Activated T-helper 1 cell treated with anti-CD3 and anti-CD28 coated beads, Interleukin-2, amount 50 U/mL, for 16 hours (primary cell): ENCODE measurements at places on chromosomes 3 and 15.

DNA sequence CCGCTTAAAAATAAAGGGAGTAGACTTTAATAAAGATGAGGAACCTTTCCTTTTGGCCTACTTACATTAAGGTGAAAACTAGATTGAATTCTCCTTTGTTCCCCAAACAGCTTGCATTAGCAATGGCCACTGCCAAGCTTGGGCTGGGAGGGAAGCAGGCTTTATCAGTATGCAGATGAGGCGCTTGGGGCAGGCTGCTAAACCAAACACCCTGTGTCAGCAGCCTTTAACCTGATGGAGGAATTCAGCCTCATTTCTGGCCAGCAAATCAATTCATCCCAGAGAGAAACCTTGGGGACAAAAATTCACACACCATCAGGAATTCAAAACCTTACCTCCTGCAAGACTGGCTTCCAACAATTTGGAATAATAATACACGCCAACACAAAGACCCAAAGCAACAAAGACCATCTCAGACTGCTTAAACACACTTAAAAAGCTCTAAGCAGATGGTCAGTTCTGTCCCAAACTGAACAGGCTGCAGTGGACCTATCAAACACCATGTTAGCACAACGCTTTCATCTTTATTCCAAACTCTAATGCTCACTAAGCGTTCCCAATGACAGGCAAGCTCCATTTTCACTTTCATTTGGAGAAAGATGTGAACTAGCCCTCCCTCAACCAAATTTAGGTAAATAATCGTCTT is 255.1 kb upstream of the CMC1 start:
- DNase-seq = no peak

DNA sequence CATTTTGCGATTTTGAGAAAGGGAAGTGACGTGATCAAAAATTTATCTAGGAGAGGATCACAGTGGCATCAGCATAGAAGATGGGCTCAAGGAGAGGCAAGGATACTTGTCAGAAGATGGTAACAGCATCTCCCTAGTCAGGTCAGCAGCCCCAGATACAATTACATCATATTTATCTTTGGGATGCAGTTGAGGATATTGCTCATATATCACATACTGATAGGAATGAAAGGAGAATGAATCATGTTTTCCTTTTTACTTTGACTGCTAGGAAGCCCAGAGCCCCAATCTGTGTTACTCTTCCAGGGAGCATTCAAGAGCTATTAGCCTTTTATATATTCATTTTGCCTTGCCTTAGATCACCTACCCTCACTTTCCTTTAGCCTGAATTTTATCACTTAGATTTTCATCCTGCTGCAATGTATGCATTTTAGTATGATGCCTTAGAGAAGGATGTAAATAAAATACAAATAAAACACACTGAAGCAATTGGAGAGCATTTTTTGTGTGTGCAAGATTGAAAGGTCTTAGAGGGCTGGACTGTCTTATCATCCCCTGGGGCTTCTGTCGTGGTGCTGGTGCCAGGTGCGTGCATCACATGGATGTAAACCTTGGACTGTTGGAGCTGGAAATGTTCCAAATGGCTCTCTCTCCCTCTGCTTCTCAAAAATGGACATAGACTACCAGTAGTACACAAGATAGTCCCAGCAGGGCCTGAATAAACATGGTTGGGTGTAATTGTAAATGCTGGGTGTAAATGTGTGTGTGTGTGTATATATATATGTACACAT is 40.3 kb downstream of the CORO2B start:
- DNase-seq = no peak

DNA sequence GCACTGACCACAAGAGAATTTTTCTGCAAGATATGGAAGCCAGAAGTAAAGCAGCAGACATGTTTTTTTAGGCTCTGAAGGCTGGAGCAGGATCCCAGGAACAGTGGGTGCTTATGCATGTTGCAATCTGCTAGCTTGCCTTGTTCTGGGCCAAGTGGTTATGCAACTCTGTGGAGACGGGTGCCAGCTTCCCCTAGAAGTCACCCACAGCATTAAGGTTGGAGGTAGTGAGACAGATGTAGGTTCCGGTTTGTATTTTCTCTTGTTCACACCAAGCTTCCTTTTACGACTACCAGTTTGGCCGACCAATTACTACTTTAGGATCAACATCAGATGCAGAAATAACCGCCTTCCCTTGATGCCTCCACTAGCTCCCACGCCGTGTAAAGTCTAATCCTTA is 11.1 kb downstream of the DPH3 start:
- DNase-seq = no peak

GRCh38 chr15:40102897-40103858 is 5.5 kb downstream of the BMF start:
- DNase-seq = no peak

- DNase-seq = no peak
These were observed 228.1 kb downstream of the SNRPN start for GRCh38 chr15:25182736-25183445.

DNA sequence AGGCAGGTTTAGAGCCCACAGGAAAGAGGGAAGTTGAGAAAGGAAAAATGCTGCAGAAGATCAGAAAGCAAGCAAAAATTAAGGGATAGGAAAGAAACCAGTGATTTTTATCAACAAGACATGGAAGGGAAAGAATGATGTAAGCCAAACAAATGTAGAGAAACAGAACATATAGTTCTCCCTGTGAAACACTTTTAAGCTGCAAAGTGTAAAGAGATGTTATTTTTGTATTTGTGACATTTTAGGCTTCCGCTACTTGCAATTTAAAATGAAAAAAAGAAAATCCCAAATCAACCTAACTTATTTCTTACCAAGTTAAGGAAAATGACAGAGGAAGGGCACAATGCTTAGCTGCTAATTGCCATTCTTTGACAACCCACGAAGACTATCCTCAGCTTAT is 111.6 kb downstream of the PDCD6IP start:
- DNase-seq = no peak

DNA sequence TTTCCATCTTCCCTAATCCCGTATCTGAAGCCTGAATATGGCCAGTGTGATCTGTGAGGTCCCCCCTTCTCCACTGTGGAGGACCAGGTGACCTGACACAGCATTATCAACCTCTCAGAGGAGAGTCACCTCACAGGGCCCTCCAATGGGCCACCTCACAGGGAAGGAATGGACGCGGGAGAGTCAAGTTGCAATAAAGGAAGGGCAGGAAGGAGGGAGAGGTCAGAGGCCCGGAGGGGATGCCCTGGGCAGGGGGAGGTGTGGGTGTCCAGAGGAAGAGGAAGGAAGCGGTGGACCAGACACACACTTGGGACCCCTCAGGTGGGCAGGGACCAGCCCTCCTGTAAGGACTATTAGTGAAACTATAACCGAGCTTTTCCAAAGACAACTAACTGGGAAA is 14.6 kb upstream of the LRRC15 start:
- DNase-seq = no peak

DNA sequence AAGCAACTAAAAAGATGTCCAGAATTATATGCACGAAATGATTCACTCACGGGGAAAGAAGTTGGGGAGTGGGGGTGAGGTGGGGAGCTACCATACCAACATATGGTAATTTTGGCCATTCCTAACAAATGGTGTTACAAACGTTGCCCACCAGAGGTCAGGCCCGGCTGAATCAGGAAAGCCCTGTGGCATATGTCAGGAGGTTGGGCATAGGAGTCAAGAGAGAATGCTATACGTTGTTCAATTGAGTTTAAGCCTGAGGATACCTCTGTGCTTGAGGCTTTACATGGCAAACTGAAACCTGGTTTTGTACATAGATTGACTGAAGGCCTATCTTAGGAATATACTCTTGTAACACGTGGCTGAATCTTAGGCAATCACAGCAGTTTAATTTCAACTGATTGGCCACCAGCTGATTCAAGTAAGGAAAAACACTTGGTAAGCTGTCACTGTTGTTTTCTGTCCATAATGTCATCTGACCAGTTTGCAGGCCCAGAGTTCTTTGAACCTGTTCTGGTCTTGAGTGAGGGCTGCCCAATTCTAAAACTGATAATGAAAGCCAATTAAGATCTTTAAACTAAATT is 23.4 kb upstream of the SLC2A2 start:
- no peak for DNase-seq

DNA sequence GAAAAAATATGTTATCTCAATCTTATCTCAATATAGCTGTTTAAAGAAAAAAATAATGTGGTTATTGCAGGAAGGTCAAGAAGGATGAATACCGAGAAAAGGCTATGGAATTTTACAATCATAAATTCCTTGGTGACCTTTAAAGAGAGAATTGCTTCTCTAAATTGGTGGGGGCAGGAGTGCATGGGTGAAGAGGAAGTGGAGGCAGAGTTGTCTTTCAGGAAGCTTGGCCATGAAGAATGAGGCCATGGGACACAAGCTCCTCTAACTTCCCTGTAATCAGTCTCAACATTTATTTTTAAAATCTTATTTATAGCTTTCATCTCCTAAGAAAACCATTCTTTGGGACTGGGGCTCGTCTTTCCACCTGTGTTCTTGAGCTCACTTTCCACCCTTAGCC is 22.4 kb upstream of the ALDH1A2 start:
- DNase-seq = no peak

GRCh38 chr3:6962801-6963200 is 101.9 kb downstream of the GRM7 start:
- DNase-seq = no peak

DNA sequence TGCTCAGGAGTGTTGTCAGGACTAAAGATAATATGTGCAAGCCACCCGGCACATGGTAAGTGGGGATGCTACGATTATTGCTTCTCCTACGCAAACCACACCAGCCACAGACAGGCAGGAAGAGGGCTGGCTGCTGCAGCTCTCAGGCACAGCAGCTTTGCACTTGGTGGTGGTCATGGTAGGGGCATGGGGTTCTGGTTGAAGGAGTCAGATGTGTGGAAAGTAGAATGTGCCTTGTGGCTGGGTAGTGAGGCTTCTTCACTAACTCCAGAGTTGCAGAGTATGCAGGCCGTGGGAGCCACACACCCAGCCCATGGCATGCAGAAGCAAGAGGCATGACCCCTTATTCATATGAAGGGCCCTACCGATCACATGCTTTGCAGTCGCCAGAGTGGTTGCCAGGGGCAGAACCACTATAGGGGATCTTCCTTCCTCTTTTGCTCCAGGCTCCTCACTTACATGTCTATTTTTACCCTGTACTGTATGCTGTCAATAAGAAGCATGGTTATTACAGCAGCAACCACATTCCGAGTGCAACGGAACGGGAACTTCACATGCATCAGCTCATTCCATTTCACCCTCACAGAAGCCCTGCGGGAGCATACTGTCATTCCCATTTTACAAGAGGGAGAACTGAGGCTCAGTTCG is 59.2 kb upstream of the HERC1 start:
- peak; percentile 40 for DNase-seq

DNA sequence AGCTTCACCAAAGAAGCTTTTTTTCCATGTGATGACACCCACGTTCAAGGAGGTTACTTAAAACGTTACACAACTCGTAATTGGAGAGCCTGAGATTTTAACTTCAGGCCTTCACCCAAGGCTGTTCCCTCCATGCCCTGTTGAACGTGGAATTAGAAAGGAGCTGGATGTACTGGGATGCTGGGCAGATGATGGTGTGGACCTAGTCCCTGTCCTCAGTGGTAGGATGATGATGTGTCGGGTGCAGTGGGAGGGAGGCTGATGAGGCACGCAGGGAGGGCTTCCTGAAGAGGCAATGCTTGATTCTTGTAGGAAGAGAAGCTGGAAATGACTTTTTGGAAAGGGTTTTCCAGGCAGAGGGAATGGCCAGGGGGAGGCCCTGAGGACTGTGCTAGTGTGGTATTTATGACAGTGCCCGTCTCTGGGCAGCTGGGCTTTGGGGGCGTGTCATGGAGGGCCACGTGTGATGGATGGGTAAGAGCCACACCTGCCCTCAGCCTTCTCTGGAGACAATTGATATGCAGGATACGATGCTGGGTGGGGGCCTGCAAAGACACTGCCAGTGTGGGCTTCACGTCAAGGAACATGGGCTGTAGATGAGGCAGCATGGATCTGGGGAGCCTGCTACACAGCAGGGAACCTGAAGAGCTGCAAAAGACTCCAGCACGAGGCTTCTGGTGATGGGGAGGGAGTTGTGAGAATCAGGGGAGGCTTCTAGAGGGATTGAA is 15.3 kb downstream of the SYNM start:
- DNase-seq = no peak

DNA sequence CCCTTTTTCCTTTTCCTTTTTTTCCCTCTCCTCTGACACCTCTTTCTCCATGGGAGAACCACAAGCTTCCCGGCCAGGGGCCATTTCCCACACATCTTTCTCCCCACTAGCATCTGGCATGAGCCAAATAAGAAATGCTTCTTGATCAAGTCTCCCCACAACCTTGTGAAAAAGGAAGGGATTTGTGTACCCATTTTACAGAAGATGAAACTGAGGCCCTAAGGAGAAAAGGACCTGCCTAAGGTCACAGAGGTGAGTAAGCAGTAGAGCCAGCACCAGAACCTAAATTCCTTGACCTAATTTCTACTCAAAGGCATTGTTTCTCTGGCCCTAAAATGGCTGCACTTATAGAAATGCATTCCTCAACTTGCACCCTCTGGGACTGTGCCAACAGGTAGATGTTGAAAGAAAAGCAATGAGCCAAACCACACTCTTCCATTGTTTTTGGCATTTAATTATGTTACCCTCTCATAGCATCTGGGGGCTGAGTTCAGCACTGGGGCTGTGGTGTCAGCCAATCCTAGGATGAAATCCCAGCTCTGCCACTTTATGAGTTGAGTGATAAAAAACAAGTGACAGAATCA is 81.7 kb upstream of the TLE3 start:
- no peak for DNase-seq

GRCh38 chr3:154818676-154819255 is 261.4 kb upstream of the MME start:
- DNase-seq = no peak

GRCh38 chr3:128572644-128573105 is 77.9 kb downstream of the RPN1 start:
- no peak for DNase-seq

GRCh38 chr15:98668566-98669308 is 20.4 kb downstream of the IGF1R start:
- DNase-seq = no peak

DNA sequence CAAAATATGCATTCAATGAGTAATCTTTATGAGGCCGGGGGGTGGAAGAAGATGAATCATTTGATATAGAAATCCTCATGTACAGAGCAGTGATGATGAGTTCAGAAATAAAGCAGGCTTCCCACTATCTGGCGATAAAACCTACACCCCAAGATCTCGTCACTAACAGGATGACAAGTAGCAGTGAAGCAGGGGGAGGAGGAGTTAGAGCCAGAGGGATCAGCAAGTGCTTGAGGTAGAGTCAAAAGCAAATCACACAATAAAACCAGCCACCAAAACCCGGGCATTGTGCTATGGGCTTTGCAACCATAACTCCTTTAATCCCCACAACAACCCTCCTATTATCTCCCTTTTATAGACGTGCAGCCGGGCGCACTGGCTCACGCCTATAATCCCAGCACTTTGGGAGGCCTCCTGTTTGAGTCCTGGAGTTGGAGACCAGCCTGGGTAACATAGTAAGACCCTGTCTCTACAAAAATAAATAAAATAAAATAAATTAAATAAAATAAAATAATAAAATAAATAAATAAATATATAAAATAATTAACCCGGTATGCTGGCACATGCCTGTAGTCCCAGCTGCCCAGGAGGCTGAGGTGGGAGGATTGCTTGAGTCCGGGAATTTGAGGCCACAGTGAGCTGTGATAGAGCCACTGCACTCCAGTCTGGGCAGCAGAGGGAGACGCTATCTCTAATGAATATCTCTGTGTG is 53.0 kb downstream of the STARD5 start:
- DNase-seq = no peak

- DNase-seq = no peak
These were observed 68.1 kb downstream of the SLC6A6 start for GRCh38 chr3:14470461-14470860.
